Natural killer cell treated with Interleukin-12 subunit alpha and Interleukin-12 subunit beta and Interleukin-15 and Interleukin-18, amount 100 ng/mL, for 72 hours (primary cell): ENCODE measurements at places on chromosomes 6 and 20. TPM values are rescaled to one million over a fixed set of nuclear protein-coding genes. Genes with fewer than 3 reads are reported as not detected.

RAB44 gene
- total RNA-seq, result 7.9 TPM

CST7 gene
- 129 TPM for total RNA-seq

PTPRK gene
- 13.8 TPM for total RNA-seq

DNA sequence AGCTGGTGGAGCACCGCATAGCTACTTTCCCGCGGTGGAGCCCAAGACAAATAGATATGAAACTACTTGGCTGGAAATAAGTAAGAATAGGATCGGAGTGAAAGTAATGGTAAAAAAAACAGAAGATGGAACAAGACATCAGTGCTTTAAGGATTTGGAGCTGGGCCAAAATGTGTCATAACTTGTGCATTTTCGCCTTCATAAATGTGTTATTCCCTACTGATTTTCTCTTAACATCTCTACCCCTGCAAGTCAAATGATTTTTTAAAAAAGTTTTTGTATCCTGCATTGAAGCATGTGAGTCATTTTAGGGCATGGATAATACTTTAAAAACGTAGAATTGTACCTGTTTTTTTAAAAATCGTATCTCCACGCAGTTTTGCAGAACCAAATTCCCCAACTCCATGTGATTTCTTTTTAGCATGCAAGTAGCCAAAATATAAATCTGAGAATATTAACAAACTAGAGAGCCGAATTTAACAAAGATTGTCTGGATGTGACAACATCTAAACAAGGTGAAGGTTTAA lies 882 bp upstream of the FAM184A start:
- H3K27me3 ChIP-seq, result peaks cover 17% of the 10 kb centered on the region
- peaks cover 7% of the 10 kb centered on the region for H3K36me3 ChIP-seq

- no peaks in the 10 kb centered on the region for H3K27me3 ChIP-seq
- H3K4me1 ChIP-seq, result peaks cover 11% of the 10 kb centered on the region
- H3K4me3 ChIP-seq, result no peak overlapping the region
- H3K27ac ChIP-seq, result peak overlapping the region; percentile 9
- DNase-seq, result peak; percentile 64
Observed at GRCh38 chr20:38073307-38074071, 39.9 kb downstream of the RPRD1B start.

- H3K4me3 ChIP-seq, result peak within 1 kb of the TSS; percentile 78
- H3K27me3 ChIP-seq, result peaks cover 16% of the 10 kb centered on the region
- peak within 1 kb of the TSS; percentile 56 for H3K27ac ChIP-seq
- H3K36me3 ChIP-seq, result no peaks in the 10 kb centered on the region
- DNase-seq, result peak; percentile 70
- peaks cover 30% of the 10 kb centered on the region for H3K4me1 ChIP-seq
Observed at GRCh38 chr20:25058051-25058846, at the start of gene ACSS1. ACSS1 (minus strand) TSS chr20:25058139; CDS start chr20:25058102, 37 bp downstream.
